CD4-positive, CD25-positive, alpha-beta regulatory T cell (primary cell): ENCODE measurements at places on chromosomes 6 and 20. TPM values are rescaled to one million over a fixed set of nuclear protein-coding genes. Genes with fewer than 3 reads are reported as not detected.
A peak's percentile ranks its signal among the peaks of the same experiment; 100 is the strongest.

DNA sequence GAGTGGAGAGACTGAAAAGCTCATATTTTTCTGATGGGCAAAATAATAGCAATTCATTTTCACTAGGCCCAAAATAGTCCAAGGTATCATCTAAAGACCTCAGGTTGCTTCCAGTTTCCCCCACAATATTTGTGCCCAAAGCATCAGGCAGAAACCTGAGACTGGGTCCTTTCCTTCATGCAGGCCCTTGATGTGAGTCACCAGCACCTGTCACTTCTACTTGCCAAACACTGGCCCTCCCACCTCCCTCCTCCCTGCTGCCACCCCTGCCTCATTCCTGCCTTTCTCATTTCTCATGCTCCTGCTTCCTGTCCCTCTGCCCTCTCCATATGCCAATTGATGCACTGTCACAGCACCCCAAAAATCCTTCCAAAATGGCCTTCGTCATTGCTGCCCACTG is 230.4 kb upstream of the CST7 start:
- DNase-seq = no peak

DNA sequence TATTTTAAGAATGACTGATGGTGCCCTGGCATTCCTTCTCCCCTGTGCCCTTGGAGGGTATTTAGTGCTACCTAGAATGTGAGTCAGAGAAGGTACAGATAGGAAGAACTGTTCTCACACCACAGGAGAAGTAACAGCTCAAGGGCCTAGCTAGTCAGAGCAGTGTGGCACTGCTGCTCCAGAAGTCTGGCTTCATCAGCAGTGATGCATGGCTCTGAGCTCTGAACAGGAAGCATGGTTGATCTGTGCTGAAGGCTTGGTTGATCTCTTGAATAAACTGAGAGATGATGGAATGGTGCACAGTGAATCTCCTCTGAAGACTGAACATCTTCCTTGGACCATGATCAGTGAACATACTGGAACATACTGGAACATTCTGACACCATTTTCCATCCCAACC is 425.3 kb upstream of the SLC35B3 start:
- no peak for DNase-seq

DNA sequence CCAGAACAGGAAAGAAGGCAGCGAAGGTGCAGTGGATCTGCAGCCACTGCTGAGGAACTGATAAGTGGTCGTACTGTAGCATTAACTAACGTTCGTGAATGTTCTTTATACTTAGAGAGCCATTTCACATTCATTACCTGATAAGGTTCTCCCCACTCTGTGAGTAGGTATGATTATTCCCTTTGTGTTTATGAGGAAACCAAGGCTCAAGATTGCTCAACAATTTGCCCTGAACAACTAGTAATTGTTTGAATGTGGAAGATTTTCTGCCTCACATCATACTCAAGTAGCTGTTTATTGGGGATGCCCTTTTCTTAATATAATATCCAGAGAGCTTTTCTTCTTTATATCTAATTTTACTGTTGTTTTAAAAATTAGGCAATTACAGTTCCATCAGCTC is 24.9 kb upstream of the ELOVL5 start:
- no peak for DNase-seq

- no peak for DNase-seq
Observed at GRCh38 chr20:60750909-60751308, 501.2 kb upstream of the CDH4 start.

DNA sequence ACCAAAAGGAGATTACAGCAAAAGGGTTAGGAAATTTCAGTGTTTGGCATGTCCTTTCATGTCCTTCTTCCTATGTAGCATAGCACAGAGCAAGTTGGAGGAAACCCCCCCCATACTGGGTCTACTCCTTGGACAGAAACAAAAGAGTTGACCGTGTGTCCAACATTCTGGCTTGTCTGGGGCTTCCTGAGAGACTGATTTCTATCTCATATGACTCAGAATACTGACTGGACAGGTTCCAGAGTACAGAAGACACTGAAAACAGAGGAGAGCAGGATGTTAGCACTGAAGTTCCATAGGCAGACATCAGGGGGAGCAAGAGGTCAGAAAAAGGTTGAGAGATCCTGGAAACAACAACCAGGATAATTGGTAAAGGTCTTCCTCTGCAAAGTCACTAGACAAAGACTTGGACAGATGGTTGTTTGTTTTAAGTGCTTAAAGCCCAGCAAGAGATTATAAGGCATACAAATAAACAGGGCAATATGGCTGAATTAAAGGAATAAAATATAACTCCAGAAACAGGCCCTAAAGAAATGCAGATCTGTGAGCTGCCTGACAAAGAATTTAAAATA is 48.4 kb downstream of the USP49 start:
- peak; percentile 52 for DNase-seq

DNA sequence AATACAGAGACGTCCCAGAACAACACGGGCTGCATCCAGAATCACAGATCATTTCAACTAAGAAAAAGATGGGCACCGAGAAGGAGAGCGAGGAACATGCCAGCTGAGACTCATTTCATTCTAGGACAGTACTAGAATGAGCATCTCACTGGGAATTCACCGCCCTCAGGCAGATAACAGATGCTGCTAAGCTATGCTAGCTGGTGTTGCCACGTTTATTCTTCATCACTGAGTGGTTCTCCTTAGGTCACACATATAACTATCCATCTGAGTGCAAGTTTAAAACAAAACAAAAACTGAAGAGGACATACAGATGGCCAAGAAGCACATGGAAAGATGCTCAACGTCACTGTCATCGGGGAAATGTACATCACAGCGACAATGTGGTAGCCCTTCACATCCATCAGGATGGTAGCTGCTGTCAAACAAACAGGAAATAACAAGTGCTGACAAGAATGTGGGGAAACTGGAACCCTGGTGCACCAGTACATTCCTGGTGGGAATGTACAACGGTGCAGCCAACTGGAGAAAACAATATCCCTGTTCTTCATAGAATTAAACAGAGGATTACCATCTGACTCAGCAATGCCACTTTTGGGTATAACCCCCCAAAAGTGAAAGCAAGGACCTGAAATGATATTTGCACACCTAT is 97.6 kb downstream of the SLC22A23 start:
- DNase-seq = no peak

GRCh38 chr6:78850621-78851020 is 16.7 kb upstream of the IRAK1BP1 start:
- no peak for DNase-seq

DNA sequence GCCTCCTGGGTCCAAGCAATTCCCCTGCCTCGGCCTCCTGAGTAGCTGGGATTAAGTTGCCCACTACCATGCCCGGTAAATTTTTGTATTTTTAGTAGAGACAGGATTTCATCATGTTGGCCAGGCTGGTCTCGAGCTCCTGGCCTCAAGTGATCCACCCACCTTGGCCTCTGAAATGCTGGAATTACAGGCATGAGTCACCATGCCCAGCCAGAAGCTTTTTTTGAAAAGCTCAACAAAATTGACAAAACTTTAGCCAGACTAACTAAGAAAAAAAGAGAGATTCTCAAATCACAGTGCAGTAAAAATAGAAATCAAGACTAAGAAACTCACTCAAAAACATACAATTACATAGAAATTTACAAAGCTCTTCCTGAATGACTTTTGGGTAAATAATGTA is 420.6 kb downstream of the COL12A1 start:
- DNase-seq = no peak

The ANGPT4 gene
- polyA plus RNA-seq = not detected

- DNase-seq = peak; percentile 53
Observed at GRCh38 chr20:57618091-57618763, 2.0 kb downstream of the ZBP1 start.

GRCh38 chr20:61705386-61706258 is 360.1 kb downstream of the TAF4 start:
- no peak for DNase-seq

- DNase-seq = no peak
Observed at GRCh38 chr6:145839653-145840052, 25.1 kb upstream of the FBXO30 start.

The EYA4 gene
- polyA plus RNA-seq = not detected

DNA sequence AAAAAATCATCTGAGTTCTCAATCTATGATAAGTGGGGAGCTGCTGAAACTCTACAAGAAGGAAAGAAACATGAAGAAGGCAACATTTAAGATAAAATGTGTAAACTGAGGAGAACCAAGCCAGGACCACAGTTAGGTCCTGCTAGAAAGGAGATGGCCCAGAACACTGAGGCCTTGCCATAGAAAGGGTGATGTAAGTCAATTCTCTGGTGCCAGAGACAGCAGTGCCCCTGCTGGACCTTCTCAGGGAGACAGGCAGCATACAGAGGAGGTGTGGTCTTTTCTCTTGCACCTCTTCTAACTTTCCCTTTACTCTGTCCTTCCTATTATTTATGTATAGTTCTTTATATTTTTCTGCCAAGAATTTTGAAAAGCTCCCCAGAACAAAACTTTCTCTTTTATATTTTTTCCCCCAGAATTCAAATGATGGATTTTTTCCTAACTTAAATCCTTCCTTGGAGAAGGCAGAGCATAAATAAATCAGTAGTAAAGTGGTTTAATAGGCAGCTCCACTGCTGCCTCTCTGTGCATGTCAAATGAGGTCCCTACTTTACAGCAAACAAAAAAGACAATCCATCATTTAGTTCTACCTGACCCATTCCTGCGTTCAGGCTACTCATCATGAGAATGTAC is 9.0 kb downstream of the UQCC2 start:
- DNase-seq = no peak

The NOTCH4 gene
- 0.40 TPM for polyA plus RNA-seq

GRCh38 chr6:117681162-117681741 is 6.0 kb downstream of the NUS1 start:
- DNase-seq = no peak

The TFAP2D gene
- not detected for polyA plus RNA-seq

- DNase-seq = no peak
Observed at GRCh38 chr20:48051794-48052474, 266.7 kb upstream of the SULF2 start.

GRCh38 chr6:25056130-25056529 is 120.4 kb upstream of the RIPOR2 start:
- DNase-seq = peak; percentile 67

The LY6G6C gene
- not detected for polyA plus RNA-seq

DNA sequence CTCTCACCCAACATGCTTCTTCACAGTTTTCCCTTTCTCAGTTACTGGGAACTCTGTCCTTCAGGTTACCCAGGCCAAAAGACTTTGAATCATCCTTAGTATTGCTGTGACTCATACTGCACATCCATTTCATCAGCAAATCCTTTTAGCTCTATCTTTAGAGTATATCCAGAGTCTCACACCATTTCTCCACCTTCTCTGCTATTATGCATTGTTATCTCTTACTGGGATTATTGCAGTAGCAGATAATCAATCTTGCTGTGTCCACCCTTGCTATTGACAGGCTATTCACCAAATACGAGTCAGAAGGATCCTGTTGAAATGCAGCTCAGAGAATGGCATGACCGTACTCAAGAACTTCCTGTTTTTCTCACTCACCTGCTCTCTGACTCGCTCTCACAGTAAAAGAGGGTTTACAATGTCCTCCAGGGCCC is 57.3 kb downstream of the BCKDHB start:
- DNase-seq = peak; percentile 85

The WFDC10A gene
- not detected for polyA plus RNA-seq

GRCh38 chr20:45501600-45501999 is 13.8 kb downstream of the SPINT3 start:
- no peak for DNase-seq

- no peak for DNase-seq
Observed at GRCh38 chr6:93932175-93932574, 512.8 kb upstream of the EPHA7 start.

- DNase-seq = no peak
Observed at GRCh38 chr6:36248980-36249379, 20.9 kb upstream of the PNPLA1 start.

DNA sequence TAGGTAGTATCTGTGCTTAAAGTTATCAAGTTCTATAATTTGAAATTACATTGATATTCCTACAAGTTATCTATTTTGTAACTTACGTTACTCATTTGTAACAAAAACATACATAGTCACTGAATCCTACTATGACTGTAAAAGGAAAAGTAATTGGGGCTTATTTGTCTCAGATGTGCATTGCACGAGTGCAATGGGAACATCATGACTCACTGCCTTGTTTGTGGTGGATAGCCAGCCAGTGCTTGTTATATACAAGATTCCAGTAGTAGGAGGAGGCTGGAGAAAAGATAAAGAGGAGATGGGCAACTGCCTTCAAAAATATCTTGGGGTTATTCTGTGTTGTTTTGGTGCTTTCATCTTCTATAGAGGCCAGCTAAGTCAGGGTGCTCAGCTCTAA is 164.1 kb downstream of the RNF144B start:
- no peak for DNase-seq

DNA sequence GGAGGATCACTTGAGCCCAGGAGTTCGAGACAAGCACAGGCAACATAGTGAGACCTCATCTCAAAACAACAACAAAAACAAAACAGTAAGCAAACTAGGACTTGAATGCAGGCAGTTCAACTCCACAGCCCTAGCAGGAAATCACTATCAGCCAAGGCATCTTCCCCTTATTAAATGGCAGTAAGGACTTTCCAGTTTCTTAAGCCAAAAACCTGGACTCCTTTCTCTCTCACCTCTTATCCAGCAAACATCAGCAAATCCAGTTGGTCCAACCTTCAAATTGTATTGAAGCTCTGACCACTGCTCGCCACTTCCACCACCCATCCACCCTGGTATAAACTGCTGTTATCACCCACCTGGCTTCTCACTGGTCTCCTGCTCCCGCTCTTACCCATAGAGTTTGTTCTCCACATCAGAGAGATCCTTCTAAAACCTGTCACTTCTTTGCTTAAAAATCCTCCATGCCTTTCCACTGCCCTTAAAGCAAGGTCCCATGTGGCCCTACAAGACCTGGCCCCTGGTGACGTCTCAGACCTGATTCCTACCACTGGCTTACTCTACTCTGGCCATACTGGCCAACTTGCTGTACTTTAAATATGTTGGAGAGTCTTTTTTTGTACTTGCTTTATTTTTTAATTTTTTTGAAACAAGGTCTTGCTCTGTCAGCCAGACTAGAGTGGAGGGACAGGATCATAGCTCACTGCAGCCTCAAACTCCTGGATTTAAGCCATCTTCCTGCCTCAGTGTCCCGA is 27.6 kb downstream of the BCL2L1 start:
- no peak for DNase-seq

GRCh38 chr6:63272397-63272796 is 47.4 kb downstream of the LGSN start:
- DNase-seq = no peak
